ENCODE measurements at places on chromosomes 2 and 18.

DNA sequence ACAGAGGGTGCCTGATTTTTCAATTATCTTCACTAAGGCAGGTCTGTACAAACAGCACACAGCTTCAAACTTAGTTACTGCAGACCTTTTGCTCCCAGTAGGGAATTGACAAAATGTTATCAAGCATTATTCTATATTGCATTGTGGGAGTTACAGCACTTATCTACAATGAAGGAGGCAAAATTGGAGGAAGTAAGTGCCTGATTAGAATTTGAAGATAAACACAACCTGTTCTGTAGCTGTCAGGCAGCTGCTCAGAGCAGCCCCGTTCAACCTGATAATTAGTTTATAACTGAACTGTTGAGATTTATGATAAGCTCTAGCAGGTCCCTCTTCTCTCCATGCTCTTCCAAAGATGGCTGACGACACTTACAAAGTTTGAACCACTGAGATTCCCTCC, 364.4 kb upstream of the CYRIA start:
- DNase-seq, result no peak

- no peak for DNase-seq
Observed at GRCh38 chr2:6650311-6650710, 215.4 kb downstream of the CMPK2 start.

DNA sequence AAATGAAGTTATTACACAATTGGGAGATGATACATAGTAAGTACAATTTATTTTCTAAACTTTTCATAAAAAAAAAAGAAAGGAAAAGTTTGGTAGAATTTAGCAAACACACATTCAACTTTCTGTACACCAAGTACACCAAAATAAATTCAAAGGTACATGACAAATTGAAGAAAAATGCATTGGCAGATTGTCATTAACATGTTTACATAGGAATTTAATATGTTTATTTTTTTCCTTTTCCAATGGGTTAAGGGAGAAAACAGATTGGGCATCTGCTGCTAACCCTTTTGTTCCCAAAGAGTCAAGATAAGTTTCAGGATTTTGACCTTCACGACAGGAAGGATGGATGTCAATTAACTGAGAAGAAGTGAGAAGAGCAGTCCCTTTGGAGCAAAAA, 620.4 kb downstream of the XIRP2 start:
- DNase-seq, result no peak

GRCh38 chr2:227772197-227772661, 26.5 kb downstream of the SCYGR8 start:
- no peak for DNase-seq

GRCh38 chr2:2286592-2286991, 44.5 kb downstream of the MYT1L start:
- no peak for DNase-seq

DNA sequence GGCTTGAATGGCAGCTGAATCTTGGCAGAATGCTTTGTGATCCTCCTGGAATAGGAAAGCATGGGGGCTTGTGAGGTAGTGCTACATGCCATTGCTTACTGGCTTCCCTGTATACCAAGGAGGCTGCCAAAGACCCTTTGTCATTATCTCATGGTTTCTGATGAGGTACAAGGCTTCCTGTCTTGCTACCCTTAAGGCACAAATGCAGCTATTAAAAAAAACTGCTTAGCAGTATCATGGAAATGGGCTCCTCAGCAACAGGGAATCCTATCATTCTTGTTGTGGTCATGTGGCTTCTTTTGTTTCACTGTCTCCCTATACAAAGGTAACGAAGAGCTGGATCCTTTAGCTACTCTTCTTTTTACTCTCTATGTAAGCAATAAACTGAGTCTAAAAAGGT, 6.6 kb upstream of the KANSL1L start:
- DNase-seq, result no peak

DNA sequence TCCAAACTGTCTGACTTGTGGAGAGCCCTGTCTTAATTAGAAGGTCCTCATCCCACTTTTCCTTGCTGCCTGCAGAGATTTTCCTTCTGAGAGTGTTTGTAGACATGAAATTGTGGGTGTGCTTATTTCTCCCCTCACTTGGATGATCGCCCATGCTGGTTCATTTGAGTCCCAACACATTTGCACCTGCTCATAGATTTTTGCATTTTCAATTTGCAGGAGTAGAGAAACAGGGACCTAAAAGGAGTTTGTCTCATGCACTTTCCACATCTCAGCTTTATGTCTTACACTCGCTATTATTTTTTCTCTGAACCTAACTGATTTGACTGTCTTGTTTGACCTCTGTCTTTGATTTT, 33.2 kb upstream of the FHL2 start:
- no peak for DNase-seq

DNA sequence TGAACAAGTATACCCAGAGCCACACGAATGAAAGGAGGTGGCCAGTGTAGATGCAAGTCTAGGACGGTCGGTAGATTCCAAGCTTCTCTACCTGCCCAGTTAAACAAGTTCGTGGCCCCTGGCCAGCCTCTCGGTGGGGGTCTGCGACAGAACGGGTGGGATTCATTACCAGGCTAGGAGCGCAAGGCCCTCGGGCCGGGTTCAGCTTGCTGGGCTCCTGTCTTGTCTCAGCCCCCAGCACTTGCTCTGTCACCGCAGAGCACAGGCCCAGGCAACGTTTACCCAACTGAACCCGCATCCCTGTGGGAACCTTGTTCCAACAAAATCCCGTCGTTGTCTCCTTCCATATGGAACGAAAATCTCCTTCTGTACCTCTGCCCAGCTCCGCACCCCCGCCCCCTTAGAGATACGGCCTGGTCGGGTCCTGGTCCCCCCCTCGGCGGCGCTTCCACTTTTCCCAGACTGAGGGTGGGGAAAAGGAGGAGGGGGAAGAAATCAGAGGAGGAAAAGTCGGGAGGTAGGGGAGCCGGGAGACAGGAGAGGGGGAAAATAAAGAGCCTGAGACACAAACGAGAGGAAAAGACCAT, 1.9 kb upstream of the EMX1 start:
- DNase-seq, result no peak

DNA sequence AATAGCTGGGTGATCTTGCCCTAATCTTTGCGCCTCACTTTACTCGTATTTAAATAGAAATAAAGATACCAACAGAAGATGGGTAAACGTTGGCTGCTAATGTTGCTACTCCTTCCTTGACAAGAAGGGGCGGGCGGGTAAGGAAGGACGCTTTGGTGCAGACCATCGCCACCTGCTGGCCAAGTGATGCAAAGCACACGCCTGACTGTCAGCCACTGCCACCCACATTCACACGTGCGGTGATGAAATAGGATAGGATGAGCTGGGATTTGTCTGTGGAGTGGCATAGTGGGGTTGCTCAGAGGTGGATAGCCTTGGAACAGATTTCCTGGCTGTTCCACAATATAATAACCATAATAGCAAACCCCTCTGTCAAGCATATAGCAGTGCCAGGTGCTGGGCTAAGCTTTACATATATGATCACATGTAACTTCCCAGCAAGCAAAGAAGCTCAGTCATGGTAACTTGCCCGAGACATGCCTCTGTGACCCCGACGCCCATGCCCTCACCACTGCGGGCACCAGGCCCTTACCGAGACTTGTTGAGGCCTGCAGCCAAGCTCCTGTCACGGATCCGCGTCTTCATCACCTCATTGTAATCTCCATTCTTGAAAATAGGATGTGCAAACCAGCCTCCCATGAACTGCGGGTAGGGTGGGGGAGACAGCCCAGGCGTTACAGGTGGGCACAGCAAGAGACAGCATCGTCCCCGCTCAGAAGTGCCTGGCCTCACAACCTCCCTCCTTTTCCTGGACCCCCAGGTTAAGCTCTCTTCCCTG, 39.3 kb downstream of the LCT start:
- no peak for DNase-seq

DNA sequence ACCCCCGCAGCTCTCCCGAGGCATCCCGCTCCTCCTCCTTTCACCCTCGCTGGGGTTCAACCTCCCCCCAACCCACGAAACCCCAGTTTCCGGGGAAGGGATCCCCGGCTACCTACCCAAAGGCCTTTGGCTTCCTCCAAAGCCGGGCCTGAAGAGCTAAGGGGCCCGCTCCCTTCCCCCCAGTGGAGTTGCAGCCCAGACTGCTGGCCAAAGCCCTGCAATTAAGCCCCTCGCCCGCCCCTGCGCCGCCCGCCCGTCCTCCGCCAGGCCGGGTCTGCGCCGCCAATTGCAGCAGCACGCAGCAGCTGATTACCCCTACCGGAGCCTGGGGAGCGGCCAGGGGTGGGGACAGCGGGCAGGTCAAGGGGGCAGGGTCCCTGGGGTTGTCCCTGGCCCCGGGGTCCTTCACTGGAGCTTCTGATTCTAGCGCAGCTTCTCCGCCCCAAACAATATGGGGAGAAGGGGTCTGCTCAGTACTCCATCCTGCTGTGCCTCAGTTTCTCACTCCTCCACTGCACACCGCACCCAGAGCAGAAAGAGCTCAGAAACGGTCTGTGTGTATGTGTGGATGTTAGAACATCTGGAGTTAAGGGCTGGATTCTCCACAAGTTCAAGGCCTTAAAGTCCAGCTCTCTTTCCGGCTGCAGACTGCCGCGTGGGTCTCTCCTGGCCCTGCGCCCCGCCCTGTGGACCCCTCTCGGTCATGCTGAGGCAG, 16.9 kb downstream of the WNT10A start:
- no peak for DNase-seq
